NCI-H526 treated with DMSO at 0.1 percent for 48 hours (cell line): ENCODE measurements at places on chromosomes 3 and 15.
A peak's percentile ranks its signal among the peaks of the same experiment; 100 is the strongest.

GRCh38 chr3:187334904-187335303, 33.3 kb upstream of the RTP4 start:
- no peak for DNase-seq

GRCh38 chr3:79040701-79041100, 727.1 kb downstream of the ROBO1 start:
- DNase-seq = no peak

GRCh38 chr3:18098960-18099587, 326.1 kb downstream of the SATB1 start:
- DNase-seq = no peak

GRCh38 chr3:170278627-170279026, 56.4 kb downstream of the PRKCI start:
- DNase-seq = no peak

GRCh38 chr3:140223197-140223596, 288.2 kb downstream of the CLSTN2 start:
- no peak for DNase-seq

- no peak for DNase-seq
These were observed 14.0 kb upstream of the COPG1 start for GRCh38 chr3:129235344-129235917.

DNA sequence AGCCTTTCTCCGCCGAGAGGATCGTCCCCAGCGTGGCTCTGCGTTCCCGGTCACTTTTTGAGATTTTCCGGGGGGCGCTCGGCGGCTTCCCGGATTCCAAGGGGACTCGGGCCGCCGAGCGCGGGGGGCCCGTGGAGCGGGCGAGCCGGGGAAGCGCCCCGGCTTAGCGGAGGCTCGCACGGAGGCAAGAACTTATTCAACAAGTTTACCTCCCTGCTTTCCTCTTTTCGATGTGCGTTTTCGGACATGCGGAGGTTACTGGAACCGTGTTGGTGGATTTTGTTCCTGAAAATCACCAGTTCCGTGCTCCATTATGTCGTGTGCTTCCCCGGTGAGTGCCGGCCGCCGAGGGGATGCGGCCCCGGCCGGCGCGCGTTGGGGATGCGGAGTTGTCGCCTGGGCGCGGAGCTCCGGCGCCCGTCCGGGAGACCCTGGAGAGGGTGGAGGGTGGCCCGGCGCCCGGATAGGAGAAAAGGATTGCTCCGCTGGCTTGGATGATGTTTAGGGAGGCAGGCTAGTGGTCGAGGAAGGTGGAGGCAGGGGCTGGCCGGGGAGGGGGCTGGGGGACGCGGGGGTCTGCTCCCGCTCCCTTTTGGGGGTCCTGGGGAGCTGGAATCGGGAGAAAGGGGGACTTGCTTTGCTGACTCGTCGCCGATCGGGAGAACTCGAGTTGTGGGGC, 810 bp downstream of the PTPRG start:
- no peak for DNase-seq

- DNase-seq = no peak
These were observed 25.6 kb downstream of the TPM1 start for GRCh38 chr15:63067976-63068743.

- DNase-seq = no peak
These were observed 464 bp downstream of the GABRG3 start for GRCh38 chr15:26971271-26972018.

GRCh38 chr15:80866936-80867335, 87.8 kb downstream of the CEMIP start:
- no peak for DNase-seq

DNA sequence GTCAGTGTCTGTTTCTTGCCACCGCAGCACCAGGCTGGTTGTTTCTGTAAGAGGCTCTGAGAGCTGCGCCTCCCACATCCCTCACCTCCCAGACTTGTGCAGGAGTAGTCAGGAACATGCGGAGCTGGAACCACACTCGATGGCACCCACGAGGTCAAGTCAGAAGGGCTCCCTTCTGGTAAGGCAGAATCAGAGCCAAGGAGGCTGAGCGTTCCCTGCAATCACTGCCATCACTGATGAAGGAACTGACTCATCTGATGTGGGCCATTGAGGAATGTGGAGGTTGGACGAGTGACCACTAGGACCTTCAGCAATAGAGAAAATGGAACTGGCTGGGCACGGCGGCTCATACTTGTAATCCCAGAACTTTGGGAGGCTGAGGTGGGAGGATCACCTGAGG, 35.7 kb upstream of the BLM start:
- DNase-seq = no peak

DNA sequence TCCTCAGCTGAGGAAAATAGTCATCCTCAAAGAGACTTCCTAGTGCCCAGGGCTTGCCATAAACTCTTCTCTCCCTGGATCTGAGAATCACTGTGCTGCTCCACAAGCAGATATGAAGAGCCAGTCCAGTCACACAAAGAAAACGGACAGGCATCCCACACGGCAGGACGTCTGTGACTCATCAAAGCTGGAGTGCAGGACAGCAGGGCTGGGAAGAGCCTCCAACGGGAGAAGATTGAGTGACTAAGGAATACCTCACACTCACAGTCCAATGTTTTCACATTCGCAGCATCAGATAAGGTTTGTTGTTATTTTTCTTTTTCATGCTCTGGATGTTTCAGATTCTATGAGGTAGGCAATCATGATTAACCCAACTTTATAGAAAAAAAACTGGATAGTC, 57.8 kb downstream of the NEK10 start:
- DNase-seq = no peak

GRCh38 chr3:156750874-156751245, 75.3 kb upstream of the LEKR1 start:
- DNase-seq = no peak

GRCh38 chr15:23538648-23539047, 26.8 kb upstream of the MKRN3 start:
- no peak for DNase-seq

DNA sequence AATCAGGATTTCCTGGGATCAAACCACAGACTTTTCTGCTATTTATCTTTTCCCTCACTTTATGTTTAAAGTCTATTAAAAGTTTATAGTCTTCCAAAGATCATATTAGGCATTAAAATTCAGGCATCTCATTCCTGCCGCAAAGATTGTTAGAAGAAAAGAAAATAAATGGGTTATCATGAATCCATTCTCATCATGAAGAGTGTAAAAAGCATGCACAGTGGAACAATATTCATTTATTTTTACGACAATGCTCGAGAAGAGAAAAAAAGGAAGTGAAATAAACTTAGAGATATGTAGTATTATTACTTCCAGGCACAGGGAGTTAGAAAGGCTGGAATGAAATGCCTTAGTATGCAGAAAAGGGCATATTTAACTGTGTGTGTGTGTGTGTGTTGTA, 213.7 kb upstream of the PLSCR5 start:
- DNase-seq = no peak

GRCh38 chr3:169811631-169812331, 889 bp upstream of the LRRIQ4 start:
- peak; percentile 29 for DNase-seq

- no peak for DNase-seq
These were observed 210.3 kb upstream of the SGO1 start for GRCh38 chr3:20396335-20396734.

DNA sequence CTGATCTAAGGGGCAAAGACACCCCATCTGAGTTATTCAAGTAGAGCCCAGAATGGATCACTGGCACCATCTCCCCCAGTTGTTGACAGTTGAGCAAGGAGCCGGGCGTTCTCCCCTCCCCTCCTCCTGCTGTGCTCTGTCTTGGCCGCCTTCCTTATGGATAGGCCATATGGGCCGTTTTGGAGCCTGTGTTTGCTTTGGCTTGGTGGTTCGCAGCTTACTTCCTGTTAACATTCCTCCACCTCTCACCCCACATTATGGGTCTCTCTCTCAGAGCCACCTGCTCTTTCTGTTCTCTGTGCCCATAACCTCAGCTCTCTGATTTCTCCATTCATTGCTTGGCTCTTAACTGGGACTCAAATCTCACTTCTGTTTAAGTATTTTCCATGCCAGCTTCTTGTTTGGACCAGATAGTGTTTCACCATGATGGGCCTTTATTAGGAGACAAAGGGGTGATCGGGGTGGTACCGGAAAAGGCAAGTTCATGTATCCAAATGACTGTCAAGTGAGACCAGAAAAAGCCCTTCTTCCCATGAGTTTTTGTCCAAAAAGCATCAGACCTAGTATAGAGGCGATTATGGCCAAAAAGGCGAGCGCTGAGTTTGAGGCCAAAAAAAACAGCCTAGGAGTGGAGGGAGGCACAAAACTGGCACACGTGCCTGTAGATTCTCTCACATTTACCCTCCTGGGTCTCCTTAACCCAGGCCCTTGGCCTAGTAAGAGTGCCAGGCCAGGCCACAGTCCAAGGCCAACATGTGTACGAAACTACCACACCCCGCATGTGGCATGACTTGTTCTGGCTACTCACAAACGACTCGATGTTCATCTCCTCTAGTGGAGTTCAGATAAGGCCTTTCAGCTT, 62.6 kb downstream of the DUT start:
- no peak for DNase-seq

DNA sequence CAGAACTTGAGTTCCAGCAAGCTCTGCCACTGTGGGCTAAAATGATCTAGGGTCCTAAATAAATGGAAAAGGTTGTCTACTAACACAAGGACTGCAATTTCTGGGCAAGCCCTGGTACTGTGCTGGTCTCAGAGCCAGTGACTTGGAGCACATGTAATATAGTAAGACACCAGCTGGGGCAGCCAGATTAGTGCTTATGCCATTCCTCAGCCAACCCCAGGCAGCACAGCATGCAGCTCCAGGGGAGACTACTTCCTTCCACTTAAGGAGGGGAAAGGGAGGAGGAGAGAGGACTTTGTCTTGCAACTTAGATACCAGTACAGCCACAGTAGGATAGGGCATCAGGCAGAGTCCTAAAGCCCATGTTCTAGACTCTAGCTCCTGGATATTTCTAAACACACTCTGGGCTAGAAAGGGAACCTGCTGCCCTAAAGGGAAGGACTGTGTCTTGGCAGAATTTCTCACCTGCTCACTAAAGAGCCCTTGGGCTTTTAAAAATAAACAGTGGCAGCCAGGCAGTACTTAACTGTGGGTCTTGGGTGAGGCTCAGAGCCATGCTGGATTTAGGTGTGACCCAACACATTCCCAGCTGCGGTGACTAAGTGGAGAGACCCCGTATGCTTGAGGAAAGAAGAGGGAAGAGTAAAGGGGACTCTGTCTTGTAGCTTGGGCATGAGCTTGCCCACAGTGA, 223.7 kb upstream of the BCHE start:
- no peak for DNase-seq

GRCh38 chr15:67184208-67184925, 70.1 kb downstream of the AAGAB start:
- no peak for DNase-seq

DNA sequence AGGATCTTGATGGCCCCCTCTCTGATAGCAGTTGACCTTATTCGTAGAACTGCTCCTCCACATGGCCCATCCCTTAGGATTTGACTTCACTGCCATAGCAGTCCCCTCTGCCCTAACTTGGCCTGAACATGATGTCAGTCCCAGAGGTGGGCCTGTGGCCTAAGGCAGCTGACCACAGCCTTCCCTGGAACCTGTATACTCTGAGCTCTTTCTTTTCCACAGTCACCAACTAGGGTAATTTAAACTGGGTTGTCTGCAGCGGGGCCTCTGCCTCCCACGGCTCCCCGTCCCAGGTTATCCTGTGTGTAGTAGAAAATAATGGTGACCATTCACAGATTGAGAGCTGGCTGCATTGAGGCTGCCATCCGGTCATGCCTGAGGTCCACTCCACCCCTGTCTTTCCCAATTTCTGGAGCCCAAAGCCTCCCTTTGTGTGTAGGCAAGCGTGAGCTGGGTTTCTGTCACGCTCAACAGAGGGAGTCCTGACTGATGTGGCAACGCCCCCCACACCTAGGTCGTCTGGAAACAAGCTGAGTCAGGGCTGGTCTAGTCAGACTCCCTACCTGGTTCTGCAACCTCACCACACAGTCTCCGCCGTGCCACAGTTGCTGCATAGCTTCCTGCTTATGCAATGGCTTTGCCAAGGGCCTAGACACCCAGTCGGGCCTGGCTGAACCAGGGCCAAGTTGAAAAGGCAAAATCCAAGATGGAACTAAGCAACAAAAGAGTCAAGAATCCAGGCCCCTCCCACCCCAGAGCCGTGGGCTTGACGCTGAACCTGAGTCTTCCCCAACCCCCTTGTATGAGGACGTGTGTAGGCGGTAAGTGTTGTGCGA, 284.5 kb downstream of the XXYLT1 start:
- DNase-seq = no peak

DNA sequence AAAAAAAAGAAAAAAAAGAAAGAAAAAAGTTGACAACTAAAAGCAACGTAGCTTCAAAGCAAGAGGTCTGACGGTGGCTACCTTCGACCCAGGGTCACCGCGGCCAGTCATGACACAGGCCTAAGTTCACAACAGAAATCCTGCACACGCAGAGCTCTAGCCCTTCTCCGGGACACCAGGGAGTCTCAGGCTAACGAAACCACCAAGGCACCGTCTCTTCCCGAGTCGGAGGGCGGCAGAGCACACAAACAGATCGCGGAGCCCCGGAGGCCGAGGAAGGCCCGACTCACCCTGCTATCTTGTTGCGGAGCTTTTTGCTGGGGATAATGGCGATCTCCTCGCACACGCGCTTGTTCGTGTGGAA, 584 bp downstream of the RPS17 start:
- no peak for DNase-seq

DNA sequence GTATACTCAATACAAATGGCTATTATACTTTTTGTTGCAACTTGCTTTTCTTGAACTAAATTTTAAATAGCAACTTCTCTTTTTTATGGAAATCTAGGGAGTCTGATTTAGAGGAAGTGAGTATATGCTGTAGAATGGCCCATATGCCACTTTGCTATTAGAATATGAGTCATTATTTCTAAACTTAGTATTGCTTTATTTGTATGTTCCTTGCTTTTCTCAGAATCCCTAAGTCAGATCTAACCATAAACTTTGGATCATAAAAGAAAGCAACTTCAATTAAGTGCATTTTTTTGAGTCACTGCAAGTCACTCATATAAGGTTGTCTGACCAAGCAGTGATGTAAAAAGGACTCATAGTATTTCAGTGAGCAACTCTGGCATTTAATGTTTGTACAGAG, 17.5 kb upstream of the SPTSSB start:
- no peak for DNase-seq

GRCh38 chr3:43243590-43244587, 42.5 kb upstream of the SNRK start:
- no peak for DNase-seq

- DNase-seq = no peak
These were observed 190.4 kb downstream of the GHSR start for GRCh38 chr3:172257648-172258400.
